ENCODE measurements at places on chromosomes 16 and 17.

- DNase-seq = no peak
Observed at GRCh38 chr17:2223617-2223927, 80.0 kb downstream of the SMG6 start.

GRCh38 chr17:50501054-50501453, 7.2 kb upstream of the MYCBPAP start:
- no peak for DNase-seq

- DNase-seq = peak; percentile 43
Observed at GRCh38 chr17:79573196-79573896, 37.5 kb downstream of the RBFOX3 start.

GRCh38 chr17:67700037-67700724, 17.6 kb upstream of the NOL11 start:
- DNase-seq = no peak

- no peak for DNase-seq
Observed at GRCh38 chr17:79781736-79782575, 4.0 kb downstream of the CBX2 start.

- DNase-seq = peak; percentile 54
Observed at GRCh38 chr17:45584092-45585036, 93.8 kb upstream of the PLEKHM1 start.

GRCh38 chr16:2026461-2027023, at the start of gene NHERF2:
TSS of gene NHERF2 (plus strand) at chr16:2026902. CDS start at chr16:2027006, 104 bp downstream.
- no peak for DNase-seq

DNA sequence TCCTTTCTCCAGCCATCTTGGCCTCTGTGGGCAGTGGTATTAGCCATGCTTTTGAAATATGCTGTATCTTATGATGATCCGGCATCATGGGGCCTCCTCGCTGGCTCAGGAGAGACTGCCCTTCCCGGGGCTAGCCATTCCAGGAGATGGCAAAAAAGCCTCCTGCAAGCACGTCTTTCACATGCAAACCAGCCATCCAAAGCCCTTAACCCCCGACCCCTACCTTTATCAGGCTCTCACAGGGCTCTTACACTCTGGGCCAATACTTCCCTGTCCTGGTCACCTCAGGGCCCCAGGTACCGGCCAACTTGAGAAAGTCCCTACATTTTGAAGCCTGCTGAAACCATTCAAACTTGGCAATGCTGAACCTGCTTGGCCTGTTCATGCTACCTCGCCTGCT, 36.4 kb downstream of the MYH13 start:
- no peak for DNase-seq

DNA sequence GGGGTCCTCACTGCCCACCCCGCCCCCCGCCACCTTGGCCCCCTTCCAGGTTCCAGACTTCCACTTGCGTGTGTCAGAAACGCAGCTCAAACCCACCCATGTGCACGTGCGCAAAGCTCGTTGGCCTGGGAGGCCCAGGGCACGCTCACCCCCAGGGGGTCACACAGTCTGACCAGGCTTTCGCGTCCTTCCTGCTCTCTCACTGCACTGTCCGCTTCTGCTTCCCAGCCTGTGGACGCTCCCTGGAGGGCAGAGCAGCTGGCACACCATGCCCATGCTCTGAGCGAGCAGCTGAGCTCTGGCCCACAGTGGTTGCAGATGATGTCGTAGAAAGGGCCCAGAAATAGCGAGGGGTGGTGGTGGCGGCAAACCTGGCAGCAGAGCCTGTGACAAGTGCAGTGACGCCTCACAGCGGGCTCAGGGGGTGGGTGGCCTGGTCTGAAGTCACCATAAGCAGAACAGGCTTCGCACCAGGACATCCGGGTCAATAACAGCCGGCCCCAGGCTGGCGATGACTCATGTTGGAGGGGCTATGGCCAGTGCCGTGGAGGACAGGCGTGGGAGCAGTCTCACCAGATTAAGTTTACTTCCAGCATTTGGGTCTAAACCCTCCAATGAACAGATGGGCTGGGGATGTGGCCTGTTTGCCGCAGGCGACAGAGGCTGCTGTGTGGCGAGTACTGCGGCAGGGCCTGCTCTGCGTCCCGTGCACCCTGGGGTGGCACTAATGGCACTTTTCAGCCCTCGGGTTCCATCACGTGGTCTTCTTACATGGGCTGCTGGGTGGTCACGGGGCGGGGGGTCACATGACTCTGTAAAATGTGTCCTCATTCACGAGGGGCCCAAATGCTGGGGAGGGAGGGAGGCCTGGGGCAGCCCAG, 49.0 kb downstream of the NT5M start:
- DNase-seq = no peak

- DNase-seq = no peak
Observed at GRCh38 chr16:50520451-50521245, 27.5 kb upstream of the NKD1 start.

GRCh38 chr17:70544317-70544716, 375.0 kb downstream of the KCNJ2 start:
- DNase-seq = no peak

GRCh38 chr17:17205368-17206123, 587 bp downstream of the PLD6 start:
- DNase-seq = peak; percentile 30

DNA sequence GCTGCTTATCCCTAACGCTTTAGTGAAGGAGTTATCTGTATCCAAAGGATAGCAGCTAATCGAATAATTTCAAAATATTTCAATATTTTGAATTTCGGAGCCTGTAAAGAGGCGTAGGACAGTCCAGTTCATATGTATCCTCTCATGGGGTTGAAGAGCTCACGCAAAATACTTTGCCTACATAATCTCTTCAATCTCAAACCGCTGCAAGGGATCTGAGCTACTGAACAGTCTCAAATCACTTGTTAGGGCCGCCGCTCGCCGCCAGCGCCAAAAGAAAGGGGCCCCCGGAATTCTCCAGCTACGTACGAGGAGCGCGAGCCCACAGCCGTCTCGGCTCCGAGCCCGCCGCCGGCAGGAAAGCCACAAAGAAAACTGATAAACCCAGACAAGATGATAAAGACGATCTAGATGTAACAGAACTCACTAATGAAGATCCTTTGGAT, 601 bp upstream of the RFWD3 start:
- DNase-seq = no peak

DNA sequence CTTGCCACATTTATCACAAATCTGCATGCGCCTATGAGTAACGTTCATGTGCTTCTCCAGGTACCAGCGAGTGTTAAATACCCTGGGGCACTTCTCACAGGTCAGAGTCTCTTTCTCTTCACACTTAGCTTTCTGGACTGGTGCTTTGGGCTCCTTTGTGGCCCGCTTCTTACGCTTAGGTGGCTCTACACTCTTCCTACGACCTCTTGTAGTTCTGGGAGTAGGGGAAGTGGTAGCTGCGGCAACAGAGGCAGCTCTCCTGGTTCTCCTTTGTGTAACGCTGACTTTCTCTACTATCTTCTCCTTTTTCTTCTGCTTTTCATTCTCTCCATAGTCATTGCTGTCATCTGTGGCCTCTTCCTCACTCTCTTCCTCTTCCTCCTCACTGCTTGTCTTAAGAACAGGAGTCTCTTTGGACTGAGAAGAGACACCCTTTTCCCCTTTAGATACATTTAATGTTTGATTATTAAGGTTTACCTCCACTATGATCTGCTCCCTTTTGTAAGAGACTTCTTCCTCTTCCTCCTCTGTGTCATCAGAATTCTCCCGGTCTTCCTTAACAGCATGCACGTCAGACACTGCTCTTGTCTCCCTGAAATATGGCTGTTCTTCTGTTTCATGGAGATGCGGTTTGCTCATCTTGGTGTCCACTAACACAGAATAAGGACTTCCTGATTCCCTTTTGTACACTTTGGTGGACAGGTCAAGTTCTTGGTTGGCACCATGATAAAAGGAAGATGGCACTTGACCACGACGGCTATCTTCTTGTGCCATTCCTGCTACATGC, 45.0 kb downstream of the ZNF652 start:
- no peak for DNase-seq

DNA sequence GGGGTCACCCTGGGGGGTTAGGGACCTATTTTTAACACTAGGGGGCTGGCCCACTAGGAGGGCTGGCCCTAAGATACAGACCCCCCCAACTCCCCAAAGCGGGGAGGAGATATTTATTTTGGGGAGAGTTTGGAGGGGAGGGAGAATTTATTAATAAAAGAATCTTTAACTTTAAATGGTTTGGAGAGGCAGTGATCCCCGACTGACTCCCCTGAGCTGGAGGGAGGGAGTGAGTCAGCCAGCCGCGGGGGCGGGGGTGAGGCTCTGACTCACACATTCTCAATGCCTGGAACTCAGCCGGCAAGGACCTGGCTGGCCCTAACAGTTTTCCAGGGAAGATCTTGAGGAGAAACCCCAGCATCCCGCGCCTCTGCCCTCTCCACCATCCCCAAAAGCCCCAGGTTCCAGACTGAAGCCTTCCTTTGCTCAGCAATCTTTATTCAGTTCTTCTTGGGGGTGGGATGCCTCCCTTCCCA, 1.5 kb downstream of the HCFC1R1 start:
- DNase-seq = peak; percentile 93

Data from RCC 7860 (cell line).